ENCODE measurements at places on chromosomes 12 and 14. TPM values are rescaled to one million over a fixed set of nuclear protein-coding genes. Genes with fewer than 3 reads are reported as not detected.

Gene NEDD8
- total RNA-seq, result 491 TPM

Gene KERA
- not detected for total RNA-seq

Gene ATP23
- total RNA-seq, result 6.6 TPM

Gene PMEL
- 1.4 TPM for total RNA-seq

Gene IRF2BPL
- 23.4 TPM for total RNA-seq

Gene COX8C
- not detected for total RNA-seq

Gene RPS6KL1
- total RNA-seq, result 0.46 TPM

Gene RNASE3
- total RNA-seq, result not detected

Gene GOLGA5
- 26.2 TPM for total RNA-seq

Gene NANOG
- not detected for total RNA-seq

Gene GLT1D1
- total RNA-seq, result not detected

Gene CTDSP2
- total RNA-seq, result 53.6 TPM

Gene LRTM2
- total RNA-seq, result not detected

Gene TCTN1
- 35.0 TPM for total RNA-seq

Gene SIX6
- total RNA-seq, result not detected

Gene KIF26A
- total RNA-seq, result 2.8 TPM

Gene LTBP2
- total RNA-seq, result 8.0 TPM

Gene DUSP6
- total RNA-seq, result 7.9 TPM
